ENCODE measurements at places on chromosomes 13 and 19.

DNA sequence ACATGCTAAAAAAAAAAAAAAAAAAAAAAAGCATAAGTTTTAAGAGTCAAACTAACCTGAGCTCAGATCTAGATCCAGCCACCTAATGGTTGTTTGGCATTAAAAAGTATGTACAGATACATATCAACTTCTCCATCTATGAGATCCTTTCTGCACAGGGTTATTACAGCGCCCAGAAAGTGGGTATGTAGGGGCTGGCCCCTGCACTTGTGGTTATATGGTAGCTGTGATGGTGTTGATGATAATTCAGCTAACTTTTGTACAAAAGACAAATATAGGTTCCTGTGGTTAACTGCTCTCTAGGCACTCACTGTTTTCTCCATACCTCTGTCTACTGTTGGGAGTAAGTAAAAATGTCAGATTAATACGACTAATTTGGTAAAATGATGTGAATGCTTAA is 81.7 kb downstream of the TNFRSF19 start:
- no peak for DNase-seq

- DNase-seq, result no peak
Measured at GRCh38 chr13:20570517-20570916, 3.6 kb downstream of the IFT88 start.

DNA sequence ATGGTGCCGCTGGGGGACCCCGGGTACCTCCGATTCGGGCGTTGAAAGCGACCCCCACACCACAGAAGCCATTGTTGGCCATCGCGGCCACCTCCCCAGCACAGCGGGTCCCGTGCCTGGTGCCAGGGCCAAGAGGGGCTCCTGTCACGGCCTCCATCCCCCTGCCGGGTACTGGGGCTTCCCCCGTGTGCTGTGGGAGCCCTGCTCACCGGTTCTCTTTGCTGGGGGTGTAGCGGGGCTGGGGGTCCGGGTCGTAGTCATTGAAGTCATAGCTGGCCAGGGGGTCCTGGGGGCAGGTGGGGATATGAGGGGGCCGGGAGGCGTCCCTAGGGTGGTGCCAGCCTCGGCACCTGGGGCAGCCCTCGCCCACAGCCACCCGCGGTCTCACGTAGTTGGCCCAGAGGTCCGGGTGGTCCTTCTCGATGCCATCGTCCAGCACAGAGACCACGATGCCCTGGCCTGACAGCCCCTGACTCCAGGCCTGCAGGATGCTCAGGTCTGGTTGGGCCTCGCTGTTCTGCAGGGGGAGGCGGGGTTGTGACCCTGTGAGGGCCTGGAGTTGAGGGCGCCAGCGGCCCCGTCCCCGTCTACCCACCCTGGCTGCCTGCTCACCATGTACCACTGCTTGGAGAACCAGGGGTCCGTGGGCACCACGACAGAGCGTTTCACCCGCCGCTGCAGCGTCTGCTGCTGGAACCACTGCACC is 2.4 kb downstream of the PCSK4 start:
- no peak for DNase-seq

GRCh38 chr13:97256343-97256783 is 34.2 kb downstream of the MBNL2 start:
- peak; percentile 77 for DNase-seq

- DNase-seq, result no peak
Measured at GRCh38 chr19:5798244-5798643, 6.6 kb upstream of the NRTN start.

DNA sequence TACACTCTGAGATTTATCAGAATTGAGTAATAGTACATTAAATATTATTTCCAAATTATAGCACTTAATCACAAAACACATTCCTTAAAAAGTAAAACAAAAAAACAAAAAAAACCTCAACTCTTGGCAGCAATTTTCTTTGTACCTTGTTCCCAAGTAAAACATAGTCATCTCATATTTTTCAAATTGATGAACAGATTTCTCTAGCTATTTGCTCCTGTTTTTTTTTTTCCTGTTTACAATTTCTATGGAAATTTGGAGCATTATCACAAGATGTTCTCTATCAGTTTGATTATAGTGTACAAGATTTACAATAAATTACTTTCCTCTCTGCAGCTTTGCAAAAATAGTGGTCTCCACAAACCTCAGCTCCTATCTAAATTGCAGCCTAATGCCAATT is 25.0 kb downstream of the RFC3 start:
- DNase-seq, result no peak

DNA sequence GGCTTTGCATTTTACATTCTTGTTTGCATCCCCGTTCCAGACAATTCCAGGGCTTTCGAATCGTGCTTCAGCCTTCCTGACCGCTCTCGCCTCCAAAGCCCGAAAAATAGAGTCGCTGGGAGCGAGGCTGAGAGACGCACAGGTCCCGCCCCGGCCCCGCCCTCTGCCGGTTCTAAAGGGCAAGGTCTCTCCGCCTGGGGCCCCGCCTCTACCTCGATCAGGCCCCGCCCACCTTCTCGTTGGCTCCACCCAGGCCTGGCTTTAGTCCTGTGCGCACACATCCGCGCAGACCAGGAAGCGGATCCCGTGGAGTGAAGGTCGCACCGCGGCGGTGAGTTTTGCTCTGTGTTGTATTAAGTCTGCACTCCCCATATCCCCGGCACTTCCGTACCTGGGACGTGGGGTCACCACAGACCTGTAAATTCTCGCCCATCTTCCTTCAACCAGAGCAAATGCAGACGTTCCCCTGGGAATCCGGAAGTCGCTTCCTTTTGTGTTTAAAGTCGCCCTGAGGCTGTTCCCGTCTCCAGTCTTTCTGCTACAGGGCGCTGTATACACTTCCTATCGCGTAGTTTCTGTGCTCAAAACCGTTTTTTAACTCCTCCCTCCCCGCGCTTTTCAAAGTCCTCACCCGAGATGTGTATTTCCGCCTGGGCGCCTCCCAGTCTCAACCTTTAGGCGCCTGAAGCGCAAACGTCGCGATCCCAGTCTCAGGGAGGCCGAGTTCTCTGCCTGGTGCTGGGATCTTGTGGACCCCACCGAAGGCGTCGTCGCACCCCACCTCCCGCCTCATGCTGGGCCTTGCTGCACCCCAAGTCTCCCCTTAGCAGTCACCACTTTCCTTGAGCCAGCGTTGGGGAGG is at the start of gene ZNF701:
ZNF701 (plus strand) TSS at position 288 of the 862 bp plus-strand sequence. CDS start 3,861 bp downstream, outside the sequence.
- peak; percentile 89 for DNase-seq

GRCh38 chr19:34291235-34291634 is 36.9 kb downstream of the GARRE1 start:
- DNase-seq, result no peak

DNA sequence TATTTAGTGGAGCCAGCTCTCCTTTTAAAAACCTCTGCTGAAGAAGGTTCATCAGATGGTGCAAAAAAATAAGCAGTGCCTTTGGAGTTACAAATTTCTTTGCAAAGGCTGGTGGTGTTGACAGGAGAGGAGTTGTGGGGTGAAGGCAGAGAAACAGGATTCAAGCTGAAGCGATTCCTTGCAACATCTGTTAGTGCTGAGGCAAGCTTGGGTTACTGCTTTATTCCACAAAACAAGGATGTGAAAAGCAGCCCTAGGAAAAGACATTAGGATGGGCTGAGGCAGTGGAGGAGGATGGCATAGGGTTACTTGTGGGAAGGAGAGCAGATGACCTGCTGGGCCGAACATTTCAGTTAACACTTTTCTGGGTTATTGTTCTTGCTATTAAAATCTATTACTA is 390.7 kb downstream of the DLEU7 start:
- DNase-seq, result no peak

DNA sequence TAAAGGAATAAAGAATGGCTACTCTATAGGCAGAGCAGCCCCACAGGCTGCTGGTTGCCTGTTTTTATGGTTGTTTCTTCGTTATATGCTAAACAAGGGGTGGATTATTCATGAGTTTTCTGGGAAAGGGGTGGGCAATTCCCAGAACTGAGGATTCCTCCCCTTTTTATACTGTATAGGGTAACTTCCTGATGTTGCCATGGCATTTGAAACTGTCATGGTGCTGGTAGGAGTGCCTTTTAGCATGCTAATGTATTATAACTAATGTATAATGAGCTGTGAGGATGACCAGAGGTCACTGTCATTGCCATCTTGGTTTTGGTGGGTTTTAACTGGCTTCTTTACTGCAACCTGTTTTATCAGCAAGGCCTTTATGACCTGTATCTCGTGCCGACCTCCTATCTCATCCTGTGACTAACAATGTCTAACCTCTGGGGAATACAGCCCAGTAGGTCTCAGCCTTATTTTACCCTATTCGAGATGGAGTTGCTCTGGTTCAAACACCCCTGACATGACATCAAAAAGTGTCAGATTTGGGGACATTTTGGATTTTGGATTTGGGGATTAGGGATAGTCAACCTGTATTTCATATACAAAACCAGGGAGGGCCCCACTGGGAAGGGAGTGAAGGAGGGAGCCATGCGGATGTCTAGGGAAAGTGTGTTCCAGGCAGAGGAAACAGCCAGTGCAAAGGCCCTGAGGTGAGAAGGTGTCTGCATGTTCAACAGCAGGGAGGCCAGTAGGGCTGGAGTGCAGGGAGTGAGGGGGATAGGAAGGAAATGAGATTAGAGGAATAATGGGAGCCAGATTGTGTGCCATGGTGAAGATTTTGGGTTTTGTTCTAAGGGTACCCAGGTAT is 10.9 kb downstream of the FXYD5 start:
- no peak for DNase-seq

All from RWPE1 (cell line).